Stimulated activated CD4-positive, alpha-beta T cell treated with anti-CD3 and anti-CD28 coated beads, Interleukin-1b, Interleukin-23, amount 100 ng/mL, for 48 hours (primary cell): ENCODE measurements at places on chromosomes 2 and 18.

- DNase-seq: no peak
These were observed 16.3 kb upstream of the RMND5A start for GRCh38 chr2:86703704-86704361.

GRCh38 chr2:160044728-160045127 is 17.7 kb downstream of the PLA2R1 start:
- no peak for DNase-seq

DNA sequence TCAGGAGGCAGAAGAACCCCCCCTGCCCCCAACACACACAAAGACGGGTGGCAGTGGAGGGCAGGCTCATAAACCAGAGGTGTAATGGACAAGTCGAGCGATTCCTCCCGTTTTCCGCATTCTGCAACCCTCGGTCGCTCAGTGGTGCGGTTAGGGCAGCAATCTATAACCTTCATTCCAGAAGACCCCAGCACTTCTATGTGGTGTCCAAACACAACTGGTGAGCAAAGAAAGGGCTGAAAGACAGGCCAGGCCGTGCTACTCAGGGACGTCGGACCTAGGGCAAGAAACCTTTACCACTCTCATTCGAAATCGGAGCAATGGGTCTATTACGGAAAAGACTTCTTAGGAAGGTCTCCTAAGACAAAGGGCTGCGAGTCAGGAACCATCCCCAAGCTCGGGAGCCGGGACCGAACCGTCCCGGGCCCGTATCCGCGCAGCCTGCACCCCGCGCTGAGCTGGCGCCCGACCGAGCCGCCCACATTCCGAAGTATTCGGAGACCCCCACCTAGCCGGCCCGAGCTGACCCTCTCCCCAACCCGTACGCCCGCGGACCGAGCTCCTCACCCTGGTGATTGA is 568 bp downstream of the ARL5A start:
- no peak for DNase-seq

GRCh38 chr2:83686863-83687262 is 772.2 kb downstream of the SUCLG1 start:
- DNase-seq: no peak

DNA sequence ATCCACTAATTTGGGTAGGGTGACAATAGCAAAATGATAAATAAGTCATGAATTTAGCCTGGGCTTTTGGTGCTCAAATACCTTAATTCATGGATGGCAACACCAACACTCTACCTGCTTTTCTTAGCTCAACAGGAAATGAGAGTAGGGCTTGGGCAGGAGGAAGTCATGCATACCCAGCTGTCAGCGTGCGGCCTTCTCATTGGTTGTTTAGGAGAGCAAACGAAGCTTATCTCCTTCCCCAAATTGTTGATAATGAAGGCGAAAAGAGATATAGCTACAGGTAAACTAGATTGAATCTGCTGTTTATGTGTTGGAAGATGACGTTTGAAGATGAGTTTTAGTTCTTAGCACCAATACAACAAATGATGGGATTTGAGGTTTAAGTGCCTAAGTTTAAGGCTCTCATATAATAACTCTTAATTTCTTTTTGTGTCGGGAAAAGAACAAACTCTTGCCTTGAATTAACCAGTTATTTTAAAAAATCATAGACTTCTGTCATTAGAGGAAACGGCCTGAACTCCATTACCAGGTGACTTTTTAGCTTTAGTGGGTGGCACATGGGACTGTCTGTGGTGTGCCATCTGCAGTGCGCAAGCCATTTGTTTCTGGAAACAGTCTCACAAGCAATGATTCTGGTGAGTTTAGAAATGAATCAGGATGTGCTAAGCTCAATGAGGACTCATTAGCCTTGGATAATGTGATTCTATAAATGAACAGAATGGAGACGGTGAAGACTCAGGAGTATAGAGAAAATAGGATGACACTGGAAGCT is 19.8 kb downstream of the MAP4K4 start:
- DNase-seq: peak; percentile 56

GRCh38 chr2:232286001-232286868 is 92.3 kb upstream of the ALPP start:
- DNase-seq: no peak

- DNase-seq: no peak
These were observed 17.1 kb upstream of the SOCS6 start for GRCh38 chr18:70271742-70272141.

- DNase-seq: no peak
These were observed 39.5 kb upstream of the GMCL1 start for GRCh38 chr2:69789772-69790600.

- DNase-seq: no peak
These were observed 54.7 kb upstream of the LRATD1 start for GRCh38 chr2:14577843-14578242.
